ENCODE measurements at places on chromosomes 1 and 21.

DNA sequence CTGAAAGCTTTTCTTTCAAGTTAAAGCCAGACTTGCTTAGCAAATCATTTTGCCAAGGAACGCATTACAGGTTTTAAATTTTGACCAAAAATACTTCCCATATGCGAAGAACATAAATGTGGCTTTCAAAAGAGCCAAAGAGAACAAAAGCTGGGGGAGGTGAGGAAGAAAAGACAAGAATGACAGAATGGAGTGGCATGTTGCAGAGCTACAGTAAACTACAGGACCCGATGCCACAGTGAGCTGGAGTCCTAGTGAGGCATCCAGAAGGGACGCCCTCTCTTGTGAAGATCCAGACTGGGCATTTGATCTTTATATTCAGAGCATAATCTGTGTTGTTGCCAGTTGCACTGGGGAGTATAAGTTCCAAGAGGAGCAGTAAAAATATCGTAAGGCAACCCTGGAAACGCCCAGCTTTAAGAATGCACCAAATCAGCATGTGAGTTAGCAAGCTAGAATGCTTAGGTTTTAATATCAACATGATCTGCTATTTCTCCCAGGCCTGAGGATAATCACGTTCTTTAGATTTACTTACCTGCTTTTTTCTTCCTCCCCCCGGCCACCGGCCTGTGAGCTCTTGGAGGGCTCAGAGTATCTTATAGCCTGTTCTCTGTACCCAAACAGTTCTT is 48.4 kb upstream of the HOOK1 start:
- H3K27me3 ChIP-seq = no peaks in the 10 kb centered on the region
- peaks cover 6% of the 10 kb centered on the region for H3K36me3 ChIP-seq
- no peak for DNase-seq
- no peak overlapping the region for H3K27ac ChIP-seq
- no peak overlapping the region for H3K4me3 ChIP-seq
- no peaks in the 10 kb centered on the region for H3K4me1 ChIP-seq

DNA sequence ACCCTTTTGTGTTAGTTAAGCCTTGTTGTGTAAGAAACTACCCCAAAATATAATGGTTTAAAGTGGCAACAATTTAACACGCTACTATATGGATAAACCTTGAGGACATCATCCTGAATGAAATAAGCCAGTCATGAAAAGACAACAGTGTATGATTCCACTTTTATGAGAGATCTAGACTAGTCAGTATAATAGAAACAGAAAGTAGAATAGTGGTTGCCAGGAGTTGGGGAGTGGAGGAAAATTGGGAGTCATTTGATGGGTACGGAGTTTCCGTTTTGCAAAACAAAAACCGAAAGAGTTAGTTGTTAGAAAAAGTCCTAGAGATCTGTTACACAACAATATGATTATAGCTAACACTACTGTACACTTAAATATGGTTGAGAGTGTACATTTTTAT is 16.0 kb upstream of the CHIA start:
- H3K27ac ChIP-seq = no peak overlapping the region
- peaks cover 6% of the 10 kb centered on the region for H3K27me3 ChIP-seq
- no peak for DNase-seq
- H3K4me3 ChIP-seq = no peak overlapping the region

GRCh38 chr1:37096523-37096922 is 62.2 kb upstream of the GRIK3 start:
- no peaks in the 10 kb centered on the region for H3K36me3 ChIP-seq
- H3K27me3 ChIP-seq = no peaks in the 10 kb centered on the region
- H3K4me1 ChIP-seq = no peaks in the 10 kb centered on the region
- DNase-seq = no peak
- no peak overlapping the region for H3K27ac ChIP-seq

DNA sequence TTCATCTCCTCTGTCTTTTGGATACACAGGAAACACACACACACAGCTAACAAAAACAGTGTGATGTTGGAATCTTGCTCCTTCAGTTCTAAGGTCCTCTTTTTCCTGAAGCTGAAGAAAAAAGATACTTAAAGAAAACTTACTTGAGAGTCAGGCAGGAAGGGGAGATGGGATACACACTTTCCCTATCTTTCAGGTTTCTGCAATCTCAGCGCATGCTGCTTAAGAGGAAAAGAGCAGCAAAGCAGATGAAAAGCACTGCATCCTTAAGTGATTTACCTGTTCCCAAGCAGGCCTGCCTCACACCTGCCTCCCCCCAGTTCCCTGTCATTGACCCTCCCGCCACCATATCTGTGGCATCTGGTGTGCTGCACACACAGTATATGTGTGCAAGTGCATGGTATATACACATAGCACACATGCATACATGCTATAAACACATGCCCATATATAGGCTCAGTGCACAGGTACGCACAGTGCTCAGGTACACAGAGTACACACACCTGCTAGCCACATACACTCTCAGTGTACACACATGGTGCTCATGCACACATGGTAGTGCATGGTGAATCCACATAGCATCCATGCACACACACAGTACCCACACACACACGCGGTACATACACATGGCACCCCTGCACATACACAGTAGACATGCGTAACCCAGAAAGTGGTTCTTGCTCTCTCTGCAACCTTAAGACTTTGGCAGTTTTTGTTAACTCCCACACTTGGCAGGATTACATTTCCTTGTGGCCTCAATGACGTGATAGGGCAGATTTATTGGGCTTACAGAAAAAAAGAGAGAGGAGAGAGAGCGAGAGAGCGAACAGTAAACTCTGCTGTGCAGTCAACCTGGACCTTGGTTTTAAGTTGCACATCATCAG is 166.9 kb downstream of the TOMM20 start:
- no peak overlapping the region for H3K4me3 ChIP-seq
- DNase-seq = no peak
- H3K36me3 ChIP-seq = no peaks in the 10 kb centered on the region
- H3K27ac ChIP-seq = peak overlapping the region; percentile 95

DNA sequence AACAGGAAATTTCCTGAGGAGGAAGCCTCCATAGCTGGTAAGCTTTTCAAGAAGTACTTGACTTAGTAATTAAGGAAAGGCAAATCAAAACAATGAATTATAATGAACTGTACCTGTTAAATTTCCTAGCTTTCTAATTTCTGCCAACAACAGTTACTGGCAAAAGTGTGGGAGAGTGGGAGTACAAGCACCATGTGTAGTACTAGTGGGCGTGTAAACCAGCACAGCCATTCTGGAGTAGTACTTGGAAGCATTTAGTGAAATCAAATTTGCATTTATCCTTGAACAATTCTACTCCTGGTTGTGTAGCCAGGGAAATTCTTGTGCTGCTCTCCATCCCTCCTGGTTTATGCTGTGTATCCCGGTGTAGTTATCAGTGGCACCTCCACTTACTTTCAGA is 190.8 kb downstream of the PRDM2 start:
- no peak overlapping the region for H3K4me3 ChIP-seq
- no peak for DNase-seq
- no peaks in the 10 kb centered on the region for H3K36me3 ChIP-seq
- H3K27me3 ChIP-seq = no peaks in the 10 kb centered on the region
- no peaks in the 10 kb centered on the region for H3K4me1 ChIP-seq

DNA sequence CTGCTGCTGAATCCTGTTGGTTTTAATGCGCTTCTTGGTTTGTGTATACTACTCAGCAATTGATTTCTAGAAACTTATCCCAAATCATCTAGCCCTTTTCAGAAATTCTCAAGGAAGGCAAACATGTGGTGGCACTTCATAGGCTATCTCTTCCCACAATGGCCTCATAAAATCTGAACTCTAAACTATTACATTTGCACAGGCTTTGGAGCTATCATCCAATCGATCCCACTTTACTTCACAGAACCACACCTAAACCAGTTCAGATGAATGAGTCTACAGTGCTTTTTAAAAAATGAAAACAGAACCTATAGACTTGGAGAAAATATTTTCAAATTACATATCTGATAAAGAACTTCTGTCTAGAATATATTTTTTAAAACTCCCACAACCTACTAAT is 6.9 kb downstream of the STYXL2 start:
- H3K27ac ChIP-seq = no peak overlapping the region
- no peaks in the 10 kb centered on the region for H3K36me3 ChIP-seq
- H3K27me3 ChIP-seq = no peaks in the 10 kb centered on the region
- no peak overlapping the region for H3K4me3 ChIP-seq

- no peaks in the 10 kb centered on the region for H3K27me3 ChIP-seq
- no peaks in the 10 kb centered on the region for H3K36me3 ChIP-seq
- H3K4me1 ChIP-seq = no peaks in the 10 kb centered on the region
Observed at GRCh38 chr1:152408664-152409063, 5.4 kb downstream of the CRNN start.

- H3K4me1 ChIP-seq = no peaks in the 10 kb centered on the region
- H3K4me3 ChIP-seq = no peak overlapping the region
- H3K27me3 ChIP-seq = no peaks in the 10 kb centered on the region
Observed at GRCh38 chr1:66261364-66261763, 272.6 kb upstream of the SGIP1 start.

DNA sequence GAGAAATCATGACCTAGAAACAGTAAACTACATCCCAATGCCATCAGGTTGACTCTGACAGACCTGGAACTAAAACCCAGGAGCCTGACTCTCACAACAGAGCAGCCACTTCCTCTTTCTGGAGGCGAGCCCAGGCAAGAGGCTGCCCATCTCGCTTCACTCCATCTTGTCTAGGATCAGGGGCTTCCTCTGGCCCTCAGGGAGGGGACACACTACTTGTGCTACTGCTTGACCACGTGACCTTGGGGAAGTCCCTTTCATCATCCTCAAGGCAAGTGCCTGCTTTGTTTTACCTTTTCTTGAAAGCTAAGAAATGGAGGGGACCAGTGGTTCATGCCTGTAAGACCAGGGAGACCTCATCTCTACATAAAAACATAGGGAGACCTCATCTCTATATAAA is 2.6 kb upstream of the TENT5B start:
- no peak overlapping the region for H3K4me3 ChIP-seq
- H3K4me1 ChIP-seq = peaks cover 13% of the 10 kb centered on the region
- H3K36me3 ChIP-seq = no peaks in the 10 kb centered on the region

DNA sequence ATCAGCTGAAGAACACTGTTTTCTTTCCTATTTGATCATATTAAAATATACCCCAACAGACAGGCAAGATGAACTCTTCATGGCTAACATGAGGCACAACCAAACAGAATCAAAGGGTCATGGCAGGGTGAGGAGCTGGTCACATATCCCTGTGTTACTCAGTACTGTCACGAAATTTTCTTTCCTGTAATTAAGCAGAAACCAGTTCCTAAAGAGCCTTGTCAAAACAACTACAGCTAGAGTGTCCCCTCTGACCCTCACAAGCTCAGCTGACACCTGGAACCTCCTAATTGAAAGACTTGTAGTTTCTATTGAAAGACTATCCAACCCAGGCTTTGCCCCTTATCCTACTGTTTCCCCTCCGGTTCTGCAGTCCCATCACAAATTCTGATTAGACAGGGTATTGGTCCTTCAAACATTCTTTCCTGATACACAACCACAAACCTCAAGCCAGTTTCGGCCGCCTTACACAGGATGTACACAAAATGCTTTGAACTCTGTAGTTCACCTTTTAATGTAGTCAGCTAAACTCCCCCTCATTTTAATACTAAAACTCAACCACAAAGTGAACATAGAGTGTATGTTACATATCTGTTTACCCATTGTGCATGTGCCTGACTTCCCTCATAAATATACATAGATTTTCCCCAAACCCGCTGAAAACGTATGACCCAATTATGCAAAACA is 651.9 kb downstream of the MRPL39 start:
- no peak overlapping the region for H3K27ac ChIP-seq
- H3K4me3 ChIP-seq = no peak overlapping the region
- H3K27me3 ChIP-seq = no peaks in the 10 kb centered on the region
- no peaks in the 10 kb centered on the region for H3K4me1 ChIP-seq
- no peak for DNase-seq
- no peaks in the 10 kb centered on the region for H3K36me3 ChIP-seq

GRCh38 chr1:115505148-115505571 is 136.6 kb upstream of the VANGL1 start:
- H3K27ac ChIP-seq = no peak overlapping the region
- H3K4me1 ChIP-seq = no peaks in the 10 kb centered on the region
- H3K36me3 ChIP-seq = no peaks in the 10 kb centered on the region
- H3K4me3 ChIP-seq = no peak overlapping the region
- DNase-seq = no peak
- no peaks in the 10 kb centered on the region for H3K27me3 ChIP-seq

DNA sequence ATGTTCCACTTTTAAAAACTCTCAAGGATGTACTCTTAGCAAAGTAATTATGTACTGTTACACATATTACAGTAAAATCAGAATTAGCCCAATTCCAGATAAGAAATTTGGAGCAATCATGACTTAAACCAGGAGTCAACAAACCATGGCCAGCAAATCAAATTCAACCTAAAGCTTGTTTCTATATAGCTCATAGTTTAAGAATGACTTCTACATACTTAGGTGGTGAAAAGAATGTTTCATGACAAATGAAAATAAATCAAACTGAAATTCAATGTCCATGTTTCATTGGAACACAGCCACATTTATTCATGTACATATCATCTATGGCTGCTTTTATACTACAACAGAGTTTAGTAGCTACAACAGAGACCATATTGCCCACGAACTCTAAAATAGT is 35.1 kb downstream of the FRRS1 start:
- H3K36me3 ChIP-seq = peaks cover 23% of the 10 kb centered on the region
- H3K4me3 ChIP-seq = no peak overlapping the region
- DNase-seq = no peak
- peaks cover 4% of the 10 kb centered on the region for H3K4me1 ChIP-seq
- no peak overlapping the region for H3K27ac ChIP-seq

- no peaks in the 10 kb centered on the region for H3K4me1 ChIP-seq
- H3K27me3 ChIP-seq = no peaks in the 10 kb centered on the region
- no peaks in the 10 kb centered on the region for H3K36me3 ChIP-seq
- H3K4me3 ChIP-seq = no peak overlapping the region
Observed at GRCh38 chr1:192766009-192766625, 42.7 kb upstream of the RGS2 start.

DNA sequence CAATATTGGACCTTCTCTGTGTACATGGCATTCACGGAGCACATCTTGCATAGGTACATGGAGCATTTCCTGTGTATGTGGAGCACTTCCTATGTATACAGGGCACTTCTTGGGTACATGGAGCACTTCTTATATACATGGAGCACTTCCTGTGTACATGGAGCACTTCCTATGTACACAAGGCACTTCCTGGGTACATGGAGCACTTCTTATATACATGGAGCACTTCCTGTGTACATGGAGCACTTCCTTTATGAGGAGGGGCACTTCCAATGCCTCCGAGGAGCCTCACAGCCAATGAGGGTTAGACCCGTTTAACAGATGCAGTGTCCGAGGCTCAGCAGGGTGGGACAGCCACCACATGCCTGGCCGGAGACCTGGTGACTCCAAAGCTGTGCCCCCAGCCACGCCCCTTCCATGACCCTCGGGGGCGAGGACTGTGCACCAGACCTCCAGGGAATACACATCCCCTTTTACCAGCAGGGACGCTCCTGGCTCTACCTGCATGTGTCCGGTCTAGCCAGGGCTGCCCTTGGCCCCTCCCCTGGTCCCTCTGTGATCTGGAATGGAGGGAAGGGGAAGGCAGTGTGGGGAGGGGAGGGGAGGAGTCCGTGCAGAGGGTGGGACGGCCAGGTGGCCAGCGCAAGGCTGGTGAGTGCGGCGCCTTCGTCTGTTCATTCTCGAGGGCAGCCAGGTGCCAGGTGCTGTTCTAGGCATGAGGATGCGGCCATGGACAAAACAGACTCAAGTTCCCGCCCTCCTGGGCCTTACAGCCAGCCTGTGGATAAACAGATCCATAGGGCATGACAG is 195.1 kb upstream of the TMEM51 start:
- no peak overlapping the region for H3K4me3 ChIP-seq
- no peaks in the 10 kb centered on the region for H3K36me3 ChIP-seq
- H3K27me3 ChIP-seq = no peaks in the 10 kb centered on the region
- H3K27ac ChIP-seq = no peak overlapping the region
- peaks cover 3% of the 10 kb centered on the region for H3K4me1 ChIP-seq
